ENCODE measurements at places on chromosomes 4 and X.

GRCh38 chrX:29842552-29842951, 372.8 kb upstream of the MAGEB2 start:
- DNase-seq, result no peak

- DNase-seq, result no peak
These were observed 177.2 kb downstream of the AFAP1 start for GRCh38 chr4:7762376-7763030.

DNA sequence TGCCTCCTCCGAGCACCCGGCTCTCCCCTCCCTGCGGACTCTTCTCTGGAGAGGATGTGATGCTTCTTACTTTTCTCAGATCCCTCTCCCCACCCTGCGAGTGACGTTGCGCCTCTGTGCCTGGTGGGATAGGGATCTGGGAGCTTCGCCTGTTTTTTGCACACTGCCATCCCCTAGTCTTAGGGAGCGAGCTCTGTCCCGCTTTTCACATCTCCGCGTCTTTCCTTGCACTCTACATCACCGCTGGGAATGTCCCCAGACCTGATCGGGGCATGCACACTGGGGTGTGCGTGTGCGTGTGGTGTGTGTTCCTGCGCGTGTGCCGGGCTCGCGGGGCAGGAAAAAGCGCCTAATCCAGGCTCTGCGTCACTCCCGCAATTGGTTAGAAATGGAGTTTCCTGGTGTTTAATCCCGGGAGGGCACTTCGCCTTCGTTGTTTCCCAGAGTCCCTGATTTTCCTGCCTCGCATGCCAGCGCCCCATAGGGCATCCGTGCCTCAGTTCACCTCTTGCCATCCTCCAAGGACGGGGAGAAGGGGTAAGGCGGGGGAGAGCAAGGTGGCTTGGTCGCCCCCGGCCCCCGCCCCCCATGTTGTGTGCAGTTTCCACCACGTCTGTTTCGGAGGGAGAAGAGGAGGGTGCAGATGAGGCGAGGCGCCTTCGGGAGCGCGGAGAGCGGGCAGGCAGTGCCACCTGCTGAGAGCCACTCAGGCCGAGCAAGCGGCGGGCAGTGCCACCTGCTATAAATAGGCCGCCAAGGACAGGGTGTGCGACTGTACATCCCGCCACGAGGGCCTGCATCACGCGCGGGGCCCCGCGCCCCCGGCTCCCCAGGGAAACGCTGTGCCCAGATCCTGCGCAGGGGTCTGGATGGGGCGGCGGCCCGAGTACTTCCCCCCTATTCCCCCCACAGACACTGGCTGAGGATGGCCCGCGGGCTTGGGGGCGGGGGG, 759 bp upstream of the TBC1D1 start:
- peak; percentile 59 for DNase-seq

GRCh38 chrX:29466456-29466855, 748.9 kb upstream of the MAGEB2 start:
- no peak for DNase-seq

- DNase-seq, result no peak
These were observed 17.8 kb downstream of the XG start for GRCh38 chrX:2769615-2770014.

GRCh38 chr4:165621983-165622382, 243.2 kb downstream of the CPE start:
- DNase-seq, result no peak

DNA sequence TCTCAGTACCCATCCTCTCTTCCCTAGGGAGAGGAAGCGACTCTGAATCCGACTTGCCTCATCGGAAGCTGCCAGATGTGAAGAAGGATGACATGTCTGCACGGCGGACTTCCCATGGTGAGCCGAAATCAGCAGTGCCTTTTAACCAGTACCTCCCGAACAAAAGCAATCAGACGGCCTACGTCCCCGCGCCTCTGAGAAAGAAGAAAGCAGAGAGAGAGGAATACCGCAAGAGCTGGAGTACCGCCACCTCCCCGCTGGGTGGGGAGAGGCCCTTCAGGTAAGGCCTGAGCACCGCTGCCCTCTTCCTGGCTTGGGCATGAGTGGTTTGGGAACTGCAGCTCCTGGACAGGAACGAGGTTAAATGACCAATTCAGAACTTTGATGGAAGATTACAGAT, 81.2 kb downstream of the LIMCH1 start:
- DNase-seq, result no peak

DNA sequence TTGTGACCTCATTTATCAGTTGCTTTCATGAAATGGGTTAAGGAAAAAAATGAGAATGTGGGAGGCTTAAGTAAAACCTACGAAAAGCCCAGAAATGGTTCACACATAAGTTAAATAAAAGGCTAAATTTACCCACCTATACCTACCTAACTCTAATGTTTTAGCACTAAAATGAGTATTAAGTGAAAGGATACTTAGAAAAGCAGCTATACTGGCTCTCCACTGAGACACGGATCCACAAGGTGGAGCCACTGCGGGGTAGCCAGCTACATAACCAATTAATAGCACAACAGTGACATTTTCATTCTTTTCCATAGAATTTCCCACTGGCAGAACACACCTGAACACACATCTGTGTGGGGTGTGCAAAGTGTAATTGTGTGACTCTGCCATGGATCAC, 101.9 kb downstream of the MAML3 start:
- DNase-seq, result no peak

DNA sequence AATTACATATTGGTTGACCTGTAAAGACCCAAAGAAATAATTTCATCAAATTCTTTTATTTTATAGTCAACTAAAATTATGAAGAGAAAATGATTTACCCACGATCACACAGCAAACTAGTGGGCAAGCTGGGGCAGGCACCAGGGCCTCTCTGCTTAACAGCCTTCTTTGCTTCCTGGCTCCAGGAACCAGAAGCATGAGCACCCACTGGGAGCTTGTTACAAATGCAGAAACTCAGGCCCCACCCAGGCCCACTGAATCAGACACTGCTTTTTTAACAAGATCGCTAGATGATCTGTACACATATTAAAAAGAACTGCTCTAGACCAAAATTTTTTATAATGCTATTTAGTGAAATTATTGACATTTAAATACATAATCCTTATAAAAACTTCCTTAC, 95.0 kb downstream of the GEMIN8 start:
- no peak for DNase-seq

GRCh38 chr4:119300101-119300978, 21.6 kb downstream of the FABP2 start:
- DNase-seq, result peak; percentile 69

DNA sequence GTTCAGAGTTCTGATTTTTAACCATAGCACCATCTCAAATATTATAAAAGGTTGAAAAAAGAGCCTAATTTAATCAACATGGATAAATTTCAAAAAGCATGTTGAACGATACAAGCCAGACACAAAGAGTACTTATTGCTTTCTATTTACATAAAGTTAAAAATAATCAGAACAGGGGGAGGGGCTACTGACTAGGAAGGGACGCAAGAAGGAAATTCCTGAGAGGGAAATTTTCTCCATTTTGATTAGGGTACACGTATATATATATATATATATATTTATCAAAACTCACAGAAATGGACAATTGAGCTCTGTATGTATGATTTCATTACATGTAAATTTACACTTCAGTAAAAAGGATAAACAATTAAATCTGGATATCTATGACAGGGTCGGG, 482 bp upstream of the MBTPS2 start:
- DNase-seq, result no peak

- no peak for DNase-seq
These were observed 89.5 kb upstream of the CITED1 start for GRCh38 chrX:72395237-72395636.

- no peak for DNase-seq
These were observed 58.0 kb upstream of the CHRDL1 start for GRCh38 chrX:110853610-110854009.

GRCh38 chrX:65668377-65669310, 1.2 kb downstream of the MSN start:
- DNase-seq, result peak; percentile 20

DNA sequence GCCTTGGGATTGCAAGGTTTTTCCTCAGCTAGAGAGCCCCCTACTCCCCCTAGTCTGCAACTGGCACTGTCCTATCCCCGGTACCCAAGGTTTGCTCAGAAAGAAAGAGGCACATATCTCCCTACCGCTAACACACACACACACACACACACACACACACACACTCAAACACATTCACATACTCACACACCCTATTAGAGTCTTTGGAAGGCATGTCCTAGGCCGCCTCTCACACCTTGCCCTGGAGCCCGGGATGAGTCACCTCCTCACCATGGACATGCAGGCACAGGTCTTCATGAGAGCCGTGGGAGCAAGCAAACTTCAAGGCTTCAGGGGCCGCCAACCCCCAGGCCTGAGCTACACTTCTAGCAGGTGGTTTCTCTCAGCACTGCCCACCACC, 49.2 kb downstream of the PJA1 start:
- no peak for DNase-seq

- no peak for DNase-seq
These were observed 13.4 kb upstream of the DHRSX start for GRCh38 chrX:2514131-2514530.

GRCh38 chr4:89434364-89434988, 126.9 kb upstream of the GPRIN3 start:
- peak; percentile 33 for DNase-seq

- DNase-seq, result no peak
These were observed 9.6 kb downstream of the BMP15 start for GRCh38 chrX:50920132-50920531.

GRCh38 chrX:41002026-41002425, 83.2 kb upstream of the USP9X start:
- DNase-seq, result no peak

- DNase-seq, result no peak
These were observed 146.3 kb downstream of the DTHD1 start for GRCh38 chr4:36427696-36428095.

DNA sequence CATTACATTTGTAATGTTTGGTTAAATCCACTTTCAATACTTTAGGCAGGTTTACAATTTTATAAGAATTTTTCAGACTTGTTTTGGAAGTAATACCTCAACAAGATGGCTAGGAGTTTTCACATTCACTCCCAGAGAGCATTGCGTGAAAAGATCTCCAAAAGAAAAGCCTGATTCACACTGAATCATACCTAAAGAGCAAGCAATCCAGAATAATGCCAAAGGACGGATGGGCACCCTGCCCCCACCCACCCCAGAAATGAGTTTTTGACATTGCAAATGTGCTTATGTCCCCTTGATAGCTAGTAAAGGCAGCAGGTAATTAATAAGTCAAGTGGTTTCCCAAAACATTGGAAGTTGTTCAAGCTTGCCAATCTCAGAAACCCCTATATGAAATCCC, 557.7 kb upstream of the TENM3 start:
- DNase-seq, result no peak

DNA sequence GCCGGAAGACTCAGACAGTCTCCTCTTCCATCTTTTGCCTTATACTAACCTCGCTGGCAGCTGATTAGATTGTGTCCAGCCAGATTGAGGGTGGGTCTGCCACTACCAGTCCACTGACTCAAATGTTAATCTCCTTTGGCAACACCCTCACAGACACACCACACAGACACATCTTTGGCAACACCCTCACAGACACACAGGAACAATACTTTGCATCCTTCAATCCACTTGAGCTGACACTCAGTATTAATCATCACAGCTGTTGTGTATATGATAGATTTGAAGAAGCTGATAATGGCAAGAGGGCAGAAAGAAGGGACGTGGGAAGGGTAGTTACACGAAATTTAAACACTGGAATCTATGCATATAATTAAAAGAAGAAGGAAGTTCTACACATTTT, 139.5 kb downstream of the ANKRD50 start:
- no peak for DNase-seq

DNA sequence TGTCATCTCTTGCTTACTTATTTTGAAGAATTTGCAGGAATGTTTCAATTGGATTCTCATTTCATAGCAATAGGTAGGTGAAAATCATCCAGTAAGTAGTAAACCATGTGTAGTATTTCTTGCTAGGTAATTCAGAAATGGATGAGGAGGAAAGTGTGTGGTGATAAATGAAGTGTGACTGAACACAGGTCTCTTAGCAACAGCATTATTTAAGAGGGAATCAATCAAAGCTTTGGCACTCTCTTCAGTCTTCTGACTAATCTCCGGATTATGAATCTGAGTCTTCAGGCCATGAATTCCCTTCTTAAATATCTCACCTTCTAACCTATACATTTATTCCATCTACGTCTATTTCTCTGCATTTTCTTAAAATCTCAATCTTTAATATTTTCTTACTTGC, 55.8 kb upstream of the ARHGAP24 start:
- no peak for DNase-seq

- DNase-seq, result no peak
These were observed 67.3 kb downstream of the SLC34A2 start for GRCh38 chr4:25722964-25723363.

- DNase-seq, result no peak
These were observed 4.4 kb downstream of the GPC3 start for GRCh38 chrX:133980832-133981588.

- no peak for DNase-seq
These were observed 49.6 kb downstream of the ZFYVE28 start for GRCh38 chr4:2368746-2369437.

DNA sequence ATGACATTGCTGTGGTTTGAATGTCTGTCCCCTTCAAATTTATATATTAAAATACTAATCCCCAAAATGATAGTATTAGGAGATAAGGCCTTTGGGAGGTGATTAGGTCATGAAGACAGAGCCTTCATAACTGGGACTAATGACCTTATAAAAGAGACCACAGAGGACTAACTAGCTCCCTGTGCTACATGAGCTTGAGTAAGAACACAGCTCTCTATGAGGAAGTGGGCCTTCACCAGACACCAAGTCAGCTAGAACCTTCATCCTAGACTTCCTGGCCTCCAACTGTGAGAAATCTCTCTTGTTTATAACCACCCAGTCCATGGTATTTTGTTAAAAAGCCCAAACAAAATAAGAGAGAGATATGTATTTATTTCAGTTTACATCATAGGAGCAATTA, 242.2 kb upstream of the CTSO start:
- DNase-seq, result no peak

DNA sequence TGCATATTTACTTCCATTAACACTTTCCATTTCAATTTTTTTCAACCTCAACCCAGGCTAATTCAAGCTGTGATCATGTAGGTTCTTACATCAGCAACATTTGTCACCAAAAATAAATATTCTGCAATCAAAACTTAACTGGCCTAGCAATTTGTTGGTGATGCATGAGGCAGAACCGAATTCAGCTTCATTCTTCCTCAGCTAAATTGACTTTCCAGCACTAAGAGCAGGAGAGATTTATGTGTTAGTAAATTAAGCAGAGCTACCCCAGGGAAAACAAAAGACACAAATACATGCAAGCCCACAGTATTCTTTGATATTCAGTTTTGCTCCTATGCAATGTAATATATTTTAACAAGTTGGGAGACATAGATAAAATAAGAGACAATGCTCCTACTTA, 208.7 kb upstream of the NDST3 start:
- DNase-seq, result no peak

DNA sequence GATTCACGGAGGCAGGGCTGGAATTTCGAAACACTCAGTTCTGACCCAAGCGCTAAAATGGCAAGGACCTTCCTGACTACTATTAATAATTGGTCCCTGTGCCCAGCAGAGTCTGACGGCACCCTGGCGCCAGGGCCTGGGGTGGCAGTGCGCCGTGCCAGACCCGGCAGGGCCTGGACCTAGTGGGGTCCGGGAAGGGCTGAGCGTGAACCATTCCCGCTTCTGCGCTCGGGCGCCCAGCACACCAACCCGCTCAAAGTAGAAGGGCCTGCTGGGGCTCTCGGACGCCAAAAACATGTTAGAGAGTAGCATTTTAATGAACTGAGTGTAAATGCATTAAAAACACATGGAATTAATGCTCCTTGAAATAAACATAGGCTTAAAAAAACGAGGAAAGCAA, 346.7 kb upstream of the SFRP2 start:
- DNase-seq, result no peak

GRCh38 chr4:127643791-127644190, 11.0 kb downstream of the INTU start:
- DNase-seq, result no peak

- DNase-seq, result no peak
These were observed 94.2 kb downstream of the CXCL13 start for GRCh38 chr4:77699731-77700210.

Measured in frontal cortex (tissue), 4 donors.